ENCODE measurements at places on chromosomes 13 and 19.

DNA sequence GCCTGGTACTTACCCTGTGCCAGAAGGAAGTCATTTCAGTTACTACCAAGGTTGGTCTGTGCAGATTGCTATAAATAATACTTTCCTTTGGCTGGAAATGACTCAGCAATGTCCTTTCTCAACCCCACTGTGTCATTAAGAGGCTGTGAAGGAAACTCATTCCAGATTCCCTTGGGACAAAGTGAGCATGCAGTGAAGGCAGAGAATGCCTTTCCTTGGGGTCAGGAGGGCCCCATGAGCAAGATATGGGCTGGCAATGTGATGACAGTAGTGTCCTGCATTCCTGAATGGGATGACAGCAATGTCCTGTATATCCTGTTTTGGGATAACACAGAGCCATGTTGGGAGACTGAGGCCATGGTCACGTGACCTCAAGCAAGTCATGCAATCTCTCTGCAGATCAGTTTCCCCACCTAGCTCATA, 213.1 kb upstream of the TMTC4 start:
- no peak for DNase-seq

DNA sequence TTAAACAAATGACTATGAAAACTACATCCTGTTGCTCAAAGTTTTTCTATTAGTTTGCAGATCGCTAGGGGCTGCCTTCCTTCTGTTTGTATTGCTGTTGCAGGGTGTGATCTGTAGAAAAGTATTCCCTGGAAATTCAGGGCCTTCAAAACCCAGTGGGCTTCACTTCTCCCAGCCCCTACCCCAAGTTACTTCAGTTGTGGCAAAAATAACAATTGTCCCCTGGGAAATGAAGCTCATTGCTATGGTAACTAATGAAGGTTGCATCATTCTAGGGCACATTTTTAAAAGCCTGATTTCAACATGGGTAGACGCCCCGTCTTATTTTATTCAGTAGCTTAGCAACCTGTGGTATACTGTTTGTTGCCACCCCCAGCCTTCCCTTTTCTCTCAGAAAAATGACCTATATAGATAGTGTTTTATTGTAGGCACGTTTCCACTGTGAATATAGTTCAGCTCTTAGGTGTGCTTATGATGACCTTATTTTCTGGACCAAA, 60.9 kb downstream of the WDFY2 start:
- no peak for DNase-seq

GRCh38 chr19:12847159-12848139, 9.1 kb downstream of the MAST1 start:
- peak; percentile 53 for DNase-seq

DNA sequence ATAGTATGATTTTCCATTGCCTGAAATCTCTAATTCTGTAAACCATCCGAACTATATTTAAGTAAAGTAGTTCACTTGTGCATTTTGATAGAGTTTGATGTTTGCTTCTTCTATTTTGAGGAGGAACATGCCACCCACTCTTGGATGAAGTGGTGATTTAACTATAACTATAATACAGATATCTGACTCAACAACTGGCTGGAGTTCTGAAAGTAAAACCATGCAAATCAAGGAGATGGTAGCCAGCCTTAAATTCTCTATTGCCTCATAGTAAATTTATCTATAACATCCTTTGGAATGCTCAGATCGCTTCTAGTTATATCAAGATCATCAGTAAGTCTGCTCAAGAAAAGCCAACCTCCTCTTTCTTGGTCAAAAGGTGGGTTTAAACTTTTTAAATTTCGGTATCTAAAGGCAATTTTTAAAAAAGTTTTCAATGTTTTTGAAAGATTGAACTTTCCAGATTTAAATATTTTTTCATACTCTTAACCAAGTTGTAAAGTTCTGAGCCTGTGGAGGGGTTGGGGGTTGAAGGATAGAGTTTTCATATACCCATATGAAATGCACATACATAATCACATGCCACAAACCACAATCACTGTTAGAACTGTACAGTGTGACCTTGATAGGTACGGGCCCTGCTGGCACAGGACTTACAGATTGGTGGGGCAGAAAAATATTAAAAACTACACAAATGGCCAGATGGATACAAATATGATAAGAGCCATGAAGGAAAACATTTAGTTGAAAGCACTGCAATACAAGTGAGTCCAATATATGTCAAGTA, 90.5 kb upstream of the RFC3 start:
- DNase-seq: no peak

DNA sequence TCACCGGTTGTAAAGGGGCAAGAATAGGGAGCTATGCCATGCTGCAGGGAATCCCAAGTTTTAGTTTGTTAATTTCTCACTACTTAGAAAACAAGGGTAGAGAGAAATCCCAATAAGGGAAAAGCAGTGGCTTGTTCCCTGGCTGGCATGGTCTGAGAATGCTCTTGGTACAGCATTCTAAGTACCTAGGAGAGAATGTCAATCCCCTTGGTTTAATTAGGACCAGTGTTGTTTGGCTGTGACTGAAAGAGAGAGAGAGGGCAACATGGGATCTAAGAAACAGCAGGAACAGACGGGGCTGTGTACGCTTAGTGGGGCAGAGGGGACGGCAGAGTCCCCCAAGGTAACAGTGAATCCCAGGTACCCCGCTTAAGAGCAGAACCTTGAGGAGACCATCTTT, 228.8 kb downstream of the PCDH9 start:
- DNase-seq: no peak

- DNase-seq: no peak
Observed at GRCh38 chr19:48394331-48395169, 1.1 kb downstream of the GRIN2D start.

GRCh38 chr13:104967836-104968630, 1567.4 kb downstream of the EFNB2 start:
- DNase-seq: no peak

- DNase-seq: peak; percentile 32
Observed at GRCh38 chr19:8251025-8251472, 41.9 kb downstream of the CERS4 start.

- no peak for DNase-seq
Observed at GRCh38 chr19:4592445-4592844, 33.0 kb upstream of the SEMA6B start.

All from GOT3 (cell line).